H54 (cell line): ENCODE measurements at places on chromosomes 6 and 20.
A peak's percentile ranks its signal among the peaks of the same experiment; 100 is the strongest.

GRCh38 chr6:155959898-155960495, 504.4 kb upstream of the NOX3 start:
- DNase-seq = no peak

GRCh38 chr6:144119376-144119775, 24.0 kb upstream of the SF3B5 start:
- DNase-seq = no peak

GRCh38 chr6:16372029-16372776, 133.8 kb downstream of the GMPR start:
- DNase-seq = no peak

DNA sequence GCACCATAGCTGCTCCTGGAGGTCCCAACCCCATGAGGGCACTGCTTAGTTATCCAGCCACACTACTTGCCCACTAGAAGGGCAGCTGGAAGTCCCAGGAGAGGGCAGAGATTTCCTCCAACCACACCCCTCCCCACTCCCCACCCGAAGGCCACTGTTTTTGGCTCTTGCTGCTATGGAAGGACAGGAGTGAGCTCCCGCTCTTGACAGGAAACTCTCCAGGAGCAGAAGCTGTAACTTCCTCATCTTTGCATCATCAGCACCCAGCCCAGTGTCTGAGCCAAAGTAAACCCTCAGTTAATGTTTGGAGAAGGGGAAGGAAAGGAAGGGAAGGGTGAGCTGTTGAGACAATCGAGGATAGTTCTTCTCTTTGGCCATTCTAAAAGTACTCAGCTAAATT, 120.7 kb downstream of the MTFR2 start:
- DNase-seq = no peak

DNA sequence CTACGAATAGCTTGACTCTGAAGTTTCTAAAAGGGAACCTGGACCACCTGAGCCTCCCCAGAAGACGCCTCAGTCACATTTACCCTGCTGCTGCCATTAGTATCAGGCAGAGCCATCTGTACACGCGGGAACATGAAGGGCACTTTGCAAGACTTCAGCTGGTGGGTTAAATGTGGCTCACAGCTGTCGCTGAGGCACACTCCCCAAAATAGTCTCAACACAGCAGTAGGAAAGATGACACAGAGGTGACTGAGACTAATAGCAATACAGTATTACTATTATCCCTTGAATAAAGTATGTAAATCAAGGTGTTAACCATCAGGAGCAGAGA, 29.0 kb downstream of the PSMB1 start:
- DNase-seq = no peak

DNA sequence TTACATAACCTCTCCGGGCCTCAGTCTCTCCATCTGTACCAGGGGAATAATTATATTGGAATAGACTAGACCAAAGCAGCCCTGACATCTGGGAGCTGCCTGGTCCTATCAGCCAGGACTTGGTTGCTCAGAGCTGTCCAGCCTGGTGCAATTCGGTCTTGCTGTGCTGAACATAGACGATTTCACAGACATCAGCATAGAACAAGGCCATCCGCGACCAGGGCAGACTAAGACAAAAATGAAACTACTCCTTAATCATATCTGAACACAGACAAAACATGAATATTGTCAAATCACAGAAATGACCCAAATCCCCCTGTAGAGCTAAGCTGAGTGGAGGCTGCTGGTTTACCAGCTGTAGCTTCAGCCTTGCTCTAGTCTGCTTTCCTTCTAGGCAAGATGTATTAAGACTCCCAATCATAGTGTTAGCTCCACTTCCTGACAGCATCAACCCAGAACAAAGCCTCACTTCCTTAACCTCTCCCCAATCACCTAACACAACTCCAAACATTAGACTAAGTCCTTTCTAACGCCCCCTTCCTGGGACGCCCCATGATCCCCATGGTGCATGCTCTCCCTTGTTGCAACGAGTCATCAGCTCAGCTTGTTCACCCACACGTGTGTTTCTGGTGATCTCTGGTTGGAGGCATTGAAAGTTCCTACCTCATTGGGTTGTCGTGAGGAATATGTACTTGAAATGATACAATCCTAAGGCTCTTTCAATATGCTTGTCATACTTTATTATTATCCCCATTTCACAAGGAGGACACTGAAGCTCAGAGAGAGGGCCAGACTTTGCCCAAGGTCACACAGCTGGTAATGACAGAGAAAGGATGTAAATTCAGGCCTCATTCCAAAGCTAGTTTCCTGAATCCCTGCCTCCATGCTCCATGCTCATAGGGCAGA, 3.5 kb upstream of the MAPK13 start:
- peak; percentile 56 for DNase-seq

DNA sequence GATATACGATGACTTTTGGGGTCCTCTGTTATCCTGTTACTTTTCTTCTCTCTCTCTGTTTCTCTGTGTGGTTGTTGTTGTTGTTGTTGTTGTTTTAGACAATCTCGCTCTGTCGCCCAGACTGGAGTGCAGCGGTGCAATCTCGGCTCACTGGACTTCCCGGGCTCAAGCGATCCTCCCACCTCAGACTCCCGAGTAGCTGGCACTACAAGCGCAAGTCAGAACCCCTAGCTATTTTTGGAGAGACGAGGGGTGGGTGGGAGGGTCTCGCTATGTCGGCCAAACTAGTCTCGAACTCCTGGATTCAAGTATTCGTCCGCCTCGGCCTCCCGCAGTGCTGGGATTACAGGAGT, 19.1 kb upstream of the ABT1 start:
- no peak for DNase-seq
